ENCODE measurements at places on chromosomes 13 and 19.

DNA sequence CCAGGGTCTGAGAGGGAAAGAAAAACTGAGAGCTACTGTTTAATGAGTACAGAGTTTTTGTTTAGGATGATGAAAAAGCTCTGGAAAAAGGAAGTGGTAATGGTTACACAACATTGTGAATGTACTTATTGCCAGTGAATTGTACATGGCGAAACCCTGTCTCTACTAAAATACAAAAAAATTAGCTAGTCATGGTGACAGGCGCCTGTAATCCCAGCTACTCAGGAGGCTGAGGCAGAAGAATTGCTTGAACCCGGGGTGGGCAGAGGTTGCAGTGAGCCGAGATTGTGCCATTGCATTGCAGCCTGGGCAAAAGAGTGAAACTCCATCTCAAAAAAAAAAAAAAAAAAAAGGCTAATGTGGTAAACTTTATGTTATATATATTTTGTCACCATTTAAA, 96.3 kb downstream of the VWA8 start:
- peak; percentile 91 for DNase-seq

GRCh38 chr19:246551-246950, 44.7 kb downstream of the PLPP2 start:
- DNase-seq, result no peak

DNA sequence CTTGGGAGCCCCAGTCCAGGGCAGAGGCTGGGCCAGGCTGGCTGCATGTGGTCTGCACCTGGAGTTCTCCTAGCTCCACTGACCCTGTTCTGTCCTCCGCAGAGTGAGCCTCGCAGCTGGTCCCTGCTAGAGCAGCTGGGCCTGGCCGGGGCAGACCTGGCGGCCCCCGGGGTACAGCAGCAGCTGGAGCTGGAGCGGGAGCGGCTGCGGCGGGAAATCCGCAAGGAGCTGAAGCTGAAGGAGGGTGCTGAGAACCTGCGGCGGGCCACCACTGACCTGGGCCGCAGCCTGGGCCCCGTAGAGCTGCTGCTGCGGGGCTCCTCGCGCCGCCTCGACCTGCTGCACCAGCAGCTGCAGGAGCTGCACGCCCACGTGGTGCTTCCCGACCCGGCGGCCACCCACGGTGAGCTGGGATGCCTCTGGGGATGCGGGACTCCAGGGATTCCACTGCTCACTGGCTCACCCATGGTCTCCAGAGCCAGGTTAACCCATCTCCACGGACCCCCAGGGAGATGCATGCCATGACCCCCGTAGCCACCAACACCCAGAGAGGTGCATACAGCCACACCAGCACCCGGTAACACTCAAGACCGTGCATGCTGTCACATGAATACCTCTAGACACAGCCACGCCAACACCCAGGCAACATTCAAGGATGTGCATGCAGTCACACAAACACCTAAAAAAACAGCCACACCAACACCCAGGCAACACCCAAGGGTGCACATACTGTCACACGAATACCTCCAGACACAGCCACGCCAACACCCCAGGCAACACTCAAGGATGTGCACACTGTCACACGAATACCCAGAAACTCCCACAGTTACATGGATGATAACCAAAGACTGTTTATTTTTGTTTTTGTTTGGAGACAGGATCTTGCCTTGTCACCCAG, 8.2 kb downstream of the PKN1 start:
- DNase-seq, result no peak

- no peak for DNase-seq
Observed at GRCh38 chr19:40091205-40092129, 724 bp upstream of the ZNF780A start.

DNA sequence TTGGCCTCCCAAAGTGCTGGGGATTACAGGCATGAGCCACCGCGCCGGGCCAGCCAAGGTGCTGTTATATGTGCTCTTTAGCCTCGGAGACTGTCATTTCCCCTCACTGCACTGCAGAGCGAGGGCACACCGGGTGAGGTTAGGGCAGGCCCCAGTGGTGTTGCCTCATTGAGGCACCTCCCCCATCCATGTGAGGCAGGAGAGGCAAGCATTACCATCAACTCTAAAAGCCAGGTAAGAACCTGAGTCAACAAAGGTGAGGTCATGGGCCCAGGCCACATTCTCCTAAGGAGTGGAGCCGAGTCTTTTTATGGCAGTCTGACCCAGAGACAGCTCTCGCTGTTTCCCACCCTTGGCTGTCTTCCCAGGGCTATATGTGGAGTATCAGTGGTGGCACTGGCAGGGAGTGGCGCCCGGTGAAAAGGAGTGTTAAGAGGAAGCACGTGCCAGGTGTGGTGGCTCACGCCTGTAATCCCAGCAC, 10.9 kb downstream of the B3GNT8 start:
- no peak for DNase-seq

DNA sequence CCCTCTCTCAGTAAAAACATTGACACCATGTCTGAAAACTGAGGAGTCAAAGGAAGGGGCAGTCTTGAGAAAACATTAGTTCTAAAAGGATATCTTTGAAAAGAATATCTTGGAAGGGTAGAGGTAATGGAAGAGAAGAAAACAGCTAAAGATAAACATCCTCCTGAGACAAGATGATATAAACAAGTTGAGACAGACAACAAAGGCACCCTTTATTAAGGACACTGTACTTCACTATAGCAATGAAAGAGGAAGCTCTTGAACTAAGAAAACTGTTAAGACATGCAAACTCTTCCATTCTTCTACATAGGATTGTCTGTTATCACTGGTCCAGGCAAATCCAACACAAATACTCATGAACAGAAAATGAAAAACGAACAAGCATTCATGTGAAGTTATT, 46.3 kb downstream of the MTMR6 start:
- no peak for DNase-seq

DNA sequence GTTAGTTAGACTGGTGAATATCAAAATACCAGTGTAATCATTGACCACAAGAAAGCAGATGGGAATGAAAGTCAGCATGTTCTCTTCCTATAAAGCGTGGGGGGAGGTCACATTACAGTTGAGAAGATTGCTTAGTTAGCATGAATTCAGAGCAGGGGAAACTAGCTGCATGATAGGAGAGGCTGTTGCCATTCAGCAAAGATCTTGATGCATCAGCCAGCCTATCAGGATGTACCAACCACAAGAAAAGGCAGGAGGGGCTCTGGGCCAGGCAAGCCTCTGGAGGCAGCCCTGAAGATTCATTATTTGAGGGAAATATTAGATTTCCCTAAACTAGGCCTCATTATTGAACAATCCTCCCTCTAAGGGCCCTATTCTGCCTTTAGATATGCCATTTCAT, 5.0 kb upstream of the MTMR6 start:
- DNase-seq, result no peak

All from SIG-M5 (cell line).